Fibroblast of mammary gland (primary cell): ENCODE measurements at places on chromosomes 2 and 18.

GRCh38 chr2:217906798-217907197, 96.0 kb downstream of the TNS1 start:
- no peak for DNase-seq

DNA sequence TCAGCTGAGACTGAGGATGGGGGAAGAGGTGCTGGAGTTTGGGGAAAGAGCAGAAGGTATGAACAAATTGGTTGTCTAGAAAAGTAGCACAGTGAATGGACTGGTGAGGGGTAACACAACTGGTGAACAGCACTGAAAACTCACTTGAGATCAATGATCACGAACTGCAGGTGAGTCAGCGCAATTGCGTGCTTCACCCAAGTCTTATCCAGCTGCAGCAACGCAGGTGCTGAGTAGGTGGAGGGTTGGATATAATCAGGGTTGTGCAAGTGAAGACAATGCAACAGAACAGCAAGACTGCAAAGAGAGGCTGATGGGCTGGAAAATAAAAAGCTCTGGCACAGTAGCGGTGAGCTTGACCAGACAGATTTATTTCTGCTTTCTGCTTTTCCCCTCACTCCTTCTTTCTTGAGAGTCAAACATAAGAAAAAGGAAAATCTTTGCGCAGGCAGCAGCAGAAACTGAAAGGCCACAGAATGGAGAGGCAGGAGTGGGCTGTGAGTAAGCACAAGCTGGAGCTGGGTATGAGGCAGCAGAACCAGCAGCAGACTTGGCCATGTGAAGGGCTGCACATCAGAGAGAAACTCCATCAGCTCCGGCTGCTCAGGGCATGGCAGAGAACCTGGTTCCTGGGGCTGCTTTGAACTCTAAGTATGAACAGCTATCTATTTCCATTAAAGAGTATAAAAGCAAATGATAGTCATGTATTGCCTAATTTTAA, 99.4 kb upstream of the ARL5A start:
- no peak for DNase-seq

- DNase-seq = peak; percentile 28
Measured at GRCh38 chr2:39160982-39161381, 40.1 kb upstream of the SOS1 start.

- DNase-seq = no peak
Measured at GRCh38 chr2:136916131-136916530, 150.8 kb downstream of the THSD7B start.

GRCh38 chr2:37192551-37192950, 3.7 kb upstream of the CEBPZOS start:
- no peak for DNase-seq

DNA sequence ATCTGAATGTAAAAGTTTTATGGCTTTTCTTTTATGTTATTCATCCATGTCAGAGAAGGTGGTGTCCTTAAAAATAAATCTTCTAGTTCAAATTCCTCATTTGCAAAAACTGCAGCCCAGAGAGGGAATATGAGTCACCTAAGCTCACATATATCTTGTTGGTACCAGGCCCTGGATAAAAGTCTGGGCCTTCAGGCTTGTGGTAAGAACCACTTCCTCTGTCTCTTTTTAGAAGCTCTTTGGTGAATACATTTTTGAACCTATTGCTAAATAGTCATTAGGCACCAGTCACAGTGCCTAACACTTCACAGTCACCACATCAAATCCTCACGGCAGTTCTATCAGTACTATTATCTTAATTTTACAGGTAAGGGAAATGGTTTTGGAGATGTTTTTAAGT, 199.2 kb downstream of the KCNS3 start:
- no peak for DNase-seq

- no peak for DNase-seq
Measured at GRCh38 chr2:69693059-69693774, 48.7 kb upstream of the ANXA4 start.

DNA sequence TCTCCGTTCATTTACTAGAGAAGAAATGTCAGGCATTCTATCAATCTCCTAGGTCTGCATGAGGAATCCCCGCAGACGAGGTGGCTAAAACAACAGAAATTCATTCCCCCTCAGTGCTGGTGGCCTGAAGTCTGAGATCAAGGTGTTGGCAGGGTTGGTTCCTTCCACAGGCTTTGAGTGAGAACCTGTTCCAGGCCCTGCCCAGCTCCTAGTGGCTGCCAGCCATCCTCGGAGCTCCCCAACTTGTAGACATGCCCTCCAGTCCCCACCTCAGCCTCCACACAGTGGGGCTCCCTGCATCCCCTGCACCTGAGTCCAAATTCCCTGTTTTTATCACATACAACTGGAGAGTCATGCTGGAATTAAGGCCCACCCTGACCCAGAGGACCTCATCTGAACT, 145.3 kb upstream of the ALKAL2 start:
- DNase-seq = no peak

GRCh38 chr2:501130-501529, 176.1 kb downstream of the TMEM18 start:
- no peak for DNase-seq

DNA sequence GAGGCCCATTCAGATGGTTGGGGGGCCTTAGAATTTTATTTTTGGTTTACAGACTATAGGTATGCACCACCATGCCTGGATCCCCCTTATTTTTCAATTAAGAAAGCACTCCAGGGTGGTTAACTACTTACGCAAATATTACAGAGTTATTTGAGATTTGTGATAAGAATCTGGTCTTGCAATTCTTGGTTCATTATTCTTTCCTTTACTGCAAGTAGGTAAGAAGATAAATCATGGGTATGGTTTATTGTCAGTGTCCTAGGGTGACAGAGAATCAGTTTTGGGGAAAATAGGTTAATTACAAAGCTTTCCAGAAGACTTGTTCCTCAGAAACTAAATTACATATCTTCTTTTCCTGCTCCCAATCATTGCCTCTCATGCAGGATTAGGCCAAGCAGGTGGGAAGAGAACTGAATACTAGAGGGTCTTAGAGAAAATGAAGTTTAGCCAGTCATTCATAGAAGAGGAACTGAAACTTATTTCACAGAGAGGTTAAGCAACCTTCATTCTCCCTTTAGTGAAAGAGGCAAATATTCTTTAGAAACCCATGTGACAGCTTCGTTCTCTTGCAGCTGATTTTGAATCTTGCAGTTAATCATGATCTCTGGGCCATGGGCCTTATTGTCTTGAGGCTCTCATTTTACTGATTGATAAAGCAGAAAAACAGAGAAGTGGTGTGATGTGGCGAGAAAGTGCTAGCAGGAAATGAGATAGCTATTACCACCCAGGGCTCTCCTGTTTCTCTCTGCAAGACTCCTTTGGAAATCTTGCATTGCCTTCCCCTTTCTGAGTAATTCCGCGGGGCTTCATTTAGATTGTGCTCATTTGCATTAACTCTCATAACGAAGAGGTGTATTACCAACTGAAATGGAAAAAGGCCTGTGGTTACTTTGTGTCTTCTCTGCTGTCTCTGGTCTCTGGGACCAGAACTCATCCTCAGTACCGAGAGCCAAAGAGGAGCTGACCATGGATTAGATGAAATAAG, 44.8 kb upstream of the ARHGAP25 start:
- DNase-seq = no peak

DNA sequence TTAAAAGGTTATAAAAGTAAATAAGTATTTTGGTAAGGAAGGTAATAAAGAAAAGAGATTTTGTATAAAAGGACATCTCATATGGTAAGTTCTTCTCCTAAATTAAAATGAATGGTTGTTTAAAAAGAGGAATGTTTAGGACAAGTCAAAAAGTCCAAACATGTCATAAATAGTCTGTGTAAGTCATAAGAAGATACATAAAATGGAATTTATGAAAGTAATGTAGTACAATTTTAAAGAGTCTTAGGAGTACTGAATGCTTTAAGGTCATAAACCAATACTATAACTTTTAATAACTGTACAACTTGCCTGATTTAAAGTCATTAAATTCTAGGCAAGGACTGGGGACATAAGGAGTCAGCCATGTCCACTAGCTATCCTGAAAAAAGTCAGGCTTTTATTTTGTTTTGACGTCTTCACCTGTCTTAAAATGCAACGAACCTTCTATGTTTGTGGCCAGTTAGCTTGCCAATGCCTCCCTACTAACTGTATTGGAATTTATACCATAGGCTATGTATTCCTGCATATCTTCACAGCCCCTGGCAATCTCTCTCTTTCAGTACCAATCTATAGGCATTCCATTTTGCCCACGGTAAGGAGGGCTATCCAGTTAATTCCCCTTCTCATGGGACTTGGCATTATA, 312.3 kb upstream of the LRRTM4 start:
- peak; percentile 5 for DNase-seq

DNA sequence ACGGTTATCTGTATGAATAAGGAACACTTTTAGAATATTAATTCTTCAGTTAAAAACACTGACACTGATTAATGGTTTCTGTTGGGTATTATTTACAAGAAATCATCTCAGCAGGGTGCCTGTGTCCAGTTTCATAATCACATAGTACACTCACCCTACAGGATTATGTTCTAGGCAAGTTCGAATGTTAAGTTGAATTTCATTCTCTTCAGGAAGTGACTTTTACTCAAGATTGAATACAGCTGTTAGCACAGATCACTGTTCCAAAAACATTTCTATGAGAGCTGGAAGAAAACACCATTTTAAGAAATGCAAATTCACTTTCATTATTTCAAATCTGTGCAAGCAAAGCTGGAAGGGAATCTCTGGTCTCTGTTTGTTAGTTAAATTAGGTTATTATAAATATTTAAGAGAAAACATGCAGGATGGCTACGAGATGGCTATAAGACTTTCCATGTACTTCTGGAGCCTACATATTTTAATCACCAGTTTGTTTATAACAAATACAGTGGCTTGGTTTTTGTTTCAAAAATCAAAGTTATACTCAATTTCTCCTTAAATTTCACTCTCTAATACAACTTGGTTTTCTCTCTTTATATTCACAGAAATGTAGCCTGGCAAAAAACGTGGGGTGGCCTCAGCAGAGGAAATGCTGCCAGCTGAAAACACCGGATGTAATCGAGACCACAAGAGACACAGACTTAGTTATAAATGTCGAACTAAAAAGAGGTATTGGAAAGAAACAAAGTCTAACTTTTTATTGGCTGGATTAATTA, 65.8 kb downstream of the RBMS1 start:
- peak; percentile 93 for DNase-seq

DNA sequence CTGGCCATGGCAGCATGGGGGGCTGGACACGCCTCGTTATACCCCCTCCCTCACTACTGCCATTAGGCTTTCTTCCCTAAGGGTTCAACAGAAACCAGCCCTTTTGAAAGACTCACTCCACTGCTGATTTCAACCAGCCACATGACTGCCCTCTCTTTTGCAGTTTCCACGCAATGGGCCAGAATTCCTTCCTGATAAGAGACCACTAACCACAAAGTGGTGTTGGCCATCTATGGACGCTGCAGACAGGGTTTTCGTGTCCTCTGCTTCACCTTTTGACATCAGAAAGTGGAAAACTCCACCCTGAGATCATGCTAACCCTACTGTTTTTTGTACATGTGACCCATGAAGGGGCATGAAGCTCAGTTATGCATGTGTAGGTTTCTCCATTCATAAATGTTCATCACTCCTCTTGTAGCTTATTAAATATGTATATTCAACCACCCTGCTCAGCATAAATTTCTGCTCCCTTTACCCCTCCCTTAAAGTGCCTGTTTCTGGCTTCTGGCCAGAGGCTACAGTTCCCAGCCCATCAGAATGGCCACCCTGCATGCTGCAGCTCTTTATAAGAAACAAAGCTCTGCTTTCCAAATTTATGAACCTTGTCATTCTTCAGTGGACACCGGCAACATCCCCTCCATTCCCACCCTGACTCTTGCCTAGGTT, 106.6 kb upstream of the MSH6 start:
- no peak for DNase-seq

DNA sequence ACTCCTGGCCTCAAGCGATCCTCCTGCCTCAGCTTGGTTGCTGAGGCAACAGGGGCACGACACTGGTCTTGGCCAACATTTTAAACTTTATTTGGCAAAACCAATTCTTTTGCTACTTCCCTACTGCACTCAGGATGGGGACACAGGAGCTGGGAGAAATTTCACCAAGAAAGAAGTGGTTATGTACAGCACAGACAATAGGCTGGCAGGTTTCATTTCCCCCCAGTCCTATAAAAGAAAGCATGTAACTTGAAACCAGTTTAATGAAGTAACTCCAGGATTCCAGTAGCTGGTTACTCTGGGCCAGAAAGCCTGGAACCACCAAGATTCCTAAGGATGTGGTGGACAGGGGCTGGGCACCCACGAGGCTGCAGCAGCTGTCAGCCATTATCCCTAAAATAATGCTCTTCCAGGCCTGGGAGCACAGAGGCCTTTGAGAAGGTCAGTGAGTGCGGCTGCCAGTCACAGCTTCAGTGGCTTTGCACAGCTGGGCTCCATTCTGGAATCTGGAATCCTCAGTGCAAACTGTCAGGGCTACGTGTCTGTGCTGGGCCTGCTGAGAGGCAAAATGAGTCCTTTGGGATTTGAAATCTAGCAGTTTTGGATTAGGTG, 142.3 kb upstream of the ITGA6 start:
- DNase-seq = peak; percentile 71

- no peak for DNase-seq
Measured at GRCh38 chr2:104768694-104769093, 85.2 kb upstream of the POU3F3 start.

- DNase-seq = no peak
Measured at GRCh38 chr2:63765117-63765516, 76.6 kb upstream of the UGP2 start.

GRCh38 chr2:210647151-210647550, 90.8 kb downstream of the CPS1 start:
- DNase-seq = no peak

DNA sequence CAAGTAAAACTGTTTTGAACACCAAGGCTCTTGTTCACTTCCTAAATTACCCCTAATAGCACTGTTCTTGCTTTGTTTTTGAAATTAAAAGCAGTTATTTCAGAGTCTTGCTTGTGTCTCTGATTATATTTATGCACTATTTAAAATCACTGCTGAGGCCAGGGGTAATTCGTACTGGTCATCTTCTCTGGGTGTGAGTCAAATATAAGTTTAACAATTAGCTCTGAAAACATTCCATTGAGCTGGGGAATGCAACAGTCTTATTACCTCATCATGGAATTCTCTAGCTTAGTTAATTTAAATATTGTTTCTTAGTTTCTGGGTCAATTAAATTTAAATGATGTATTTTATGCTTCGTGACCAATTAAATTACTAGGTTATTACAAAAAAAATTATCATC, 135.0 kb downstream of the MEIS1 start:
- DNase-seq = no peak

GRCh38 chr2:181780657-181781056, 100.3 kb upstream of the NEUROD1 start:
- DNase-seq = no peak
